ENCODE measurements at places on chromosomes 4 and X. TPM values are rescaled to one million over a fixed set of nuclear protein-coding genes. Genes with fewer than 3 reads are reported as not detected.
A peak's percentile ranks its signal among the peaks of the same experiment; 100 is the strongest.

GRCh38 chrX:57595381-57595811, 3.6 kb downstream of the ZXDB start:
- no peak for DNase-seq

Gene CCDC149
- 24.2 TPM for total RNA-seq

GRCh38 chrX:69019073-69019890, 146.0 kb downstream of the PJA1 start:
- no peak for DNase-seq

DNA sequence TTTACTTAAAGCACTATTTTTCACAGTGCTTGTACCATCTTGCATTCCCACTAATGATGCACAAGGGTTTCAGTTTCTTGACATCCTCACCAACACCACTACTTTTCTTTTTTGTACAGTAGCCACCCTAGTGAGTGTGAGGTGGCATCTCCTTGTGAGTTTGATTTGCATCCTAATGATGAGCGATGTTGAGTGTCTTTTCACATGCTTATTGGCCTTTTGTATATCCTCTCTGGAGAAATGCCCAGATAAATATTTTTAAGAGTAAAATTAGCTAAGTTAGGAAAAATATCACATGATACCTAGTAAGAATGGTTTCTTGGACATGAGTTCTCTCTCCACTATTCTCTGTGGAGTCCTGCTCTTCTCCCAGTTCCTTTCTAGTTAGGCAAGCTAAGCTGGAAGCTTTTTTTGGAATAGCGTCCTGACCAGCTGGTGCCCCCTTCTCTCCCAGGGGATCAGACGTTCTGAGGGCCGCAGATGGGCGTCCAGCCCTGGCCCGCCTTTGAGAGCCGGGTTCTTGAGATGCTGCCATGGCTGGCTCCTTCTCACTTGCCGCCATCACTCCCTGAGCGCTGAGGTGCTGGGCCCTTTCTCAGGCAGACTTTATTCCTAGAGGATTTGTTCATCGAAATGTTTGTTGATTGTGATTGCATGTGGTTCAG, 132.1 kb downstream of the ARHGAP10 start:
- DNase-seq, result no peak

GRCh38 chr4:139085141-139085540, 69.6 kb downstream of the NOCT start:
- DNase-seq, result no peak

Gene BMPR1B
- 9.7 TPM for total RNA-seq

Gene TBC1D8B
- total RNA-seq, result 14.6 TPM

Gene KIF4A
- 0.92 TPM for total RNA-seq

DNA sequence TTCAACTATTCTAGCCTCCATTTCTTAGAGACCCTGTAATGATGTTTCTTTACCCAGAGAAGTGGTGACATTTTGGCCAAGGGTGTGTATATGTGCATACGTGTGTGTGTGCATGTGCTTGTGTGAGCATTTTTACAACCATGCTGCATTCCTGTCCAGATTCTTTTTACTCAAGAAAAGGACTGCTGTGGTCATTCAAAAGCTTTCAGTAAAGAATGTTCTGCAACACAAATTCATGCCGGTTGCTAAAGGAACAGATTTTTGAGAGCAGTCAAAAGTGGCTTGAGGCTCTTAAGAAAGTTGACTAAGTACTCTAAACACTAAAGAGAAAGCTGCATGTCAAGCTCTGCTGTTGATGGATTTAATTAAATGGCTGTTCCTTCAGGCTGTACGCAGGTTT, 65.0 kb upstream of the FMR1 start:
- no peak for DNase-seq

DNA sequence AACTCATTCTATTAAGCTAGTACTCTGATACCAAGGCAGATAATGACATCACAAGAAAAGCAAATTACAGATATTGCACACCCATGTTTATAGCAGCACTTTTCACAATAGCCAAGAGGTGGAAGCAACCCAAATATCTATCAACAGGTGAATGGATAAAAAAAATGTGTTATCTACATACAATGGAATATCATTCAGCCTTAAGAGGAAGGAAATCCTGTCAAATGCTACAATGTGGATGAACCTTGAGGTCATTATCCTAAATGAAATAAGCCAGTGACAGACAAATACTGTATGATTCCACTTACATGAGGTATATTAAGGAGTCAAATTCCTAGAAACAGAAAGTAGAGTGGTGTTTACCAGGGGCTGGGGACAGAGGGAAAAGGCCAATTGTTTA, 14.3 kb downstream of the FABP2 start:
- no peak for DNase-seq

- no peak for DNase-seq
Measured at GRCh38 chr4:126405369-126405982, 1090.7 kb downstream of the FAT4 start.

DNA sequence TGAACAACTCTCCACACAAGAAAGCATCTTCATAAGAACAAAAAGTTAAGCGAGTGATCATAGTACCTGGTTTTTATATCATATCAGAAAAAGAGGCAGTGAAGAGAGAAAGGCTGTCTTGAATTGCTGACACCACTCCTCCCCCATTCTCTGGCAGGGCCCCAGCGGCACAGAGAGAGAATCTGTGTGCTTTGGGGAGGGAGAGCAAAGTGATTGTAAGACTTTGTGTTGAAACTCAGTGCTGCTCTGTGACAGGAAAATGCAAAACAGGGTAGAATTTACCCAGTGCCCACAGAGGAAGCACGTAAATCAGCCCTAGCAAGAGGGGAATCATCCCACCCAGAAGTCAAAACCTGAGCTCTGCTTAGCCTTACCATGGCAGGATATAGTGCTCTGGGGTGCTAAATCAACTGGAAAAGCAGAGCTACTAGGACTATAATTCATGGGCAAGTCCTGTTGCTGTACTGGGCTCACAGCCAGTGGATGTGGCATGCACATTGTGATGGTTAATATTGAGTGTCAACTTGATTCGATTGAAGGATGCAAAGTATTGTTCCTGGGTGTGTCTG, 174.6 kb downstream of the PRR32 start:
- DNase-seq, result no peak

Gene RPA4
- 0.98 TPM for total RNA-seq

DNA sequence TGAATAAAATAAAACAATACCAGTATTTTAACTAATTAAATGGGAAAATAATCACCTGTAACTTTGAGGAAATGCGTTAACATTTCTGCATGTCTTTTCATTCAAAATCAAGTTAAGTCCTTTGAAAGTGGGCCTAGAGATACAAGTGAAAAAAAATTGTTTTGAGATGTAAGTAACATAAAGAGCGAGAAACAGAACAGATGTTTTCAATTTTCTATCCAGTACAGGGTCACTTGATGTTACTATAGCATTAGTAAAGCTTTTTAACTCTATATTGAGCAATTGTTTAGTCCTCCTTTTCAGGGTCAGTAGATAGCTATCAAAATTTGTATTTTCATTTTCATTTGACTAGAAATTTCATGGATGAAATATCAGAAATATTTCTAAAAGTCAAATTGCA, 761.4 kb downstream of the CCSER1 start:
- DNase-seq, result no peak

DNA sequence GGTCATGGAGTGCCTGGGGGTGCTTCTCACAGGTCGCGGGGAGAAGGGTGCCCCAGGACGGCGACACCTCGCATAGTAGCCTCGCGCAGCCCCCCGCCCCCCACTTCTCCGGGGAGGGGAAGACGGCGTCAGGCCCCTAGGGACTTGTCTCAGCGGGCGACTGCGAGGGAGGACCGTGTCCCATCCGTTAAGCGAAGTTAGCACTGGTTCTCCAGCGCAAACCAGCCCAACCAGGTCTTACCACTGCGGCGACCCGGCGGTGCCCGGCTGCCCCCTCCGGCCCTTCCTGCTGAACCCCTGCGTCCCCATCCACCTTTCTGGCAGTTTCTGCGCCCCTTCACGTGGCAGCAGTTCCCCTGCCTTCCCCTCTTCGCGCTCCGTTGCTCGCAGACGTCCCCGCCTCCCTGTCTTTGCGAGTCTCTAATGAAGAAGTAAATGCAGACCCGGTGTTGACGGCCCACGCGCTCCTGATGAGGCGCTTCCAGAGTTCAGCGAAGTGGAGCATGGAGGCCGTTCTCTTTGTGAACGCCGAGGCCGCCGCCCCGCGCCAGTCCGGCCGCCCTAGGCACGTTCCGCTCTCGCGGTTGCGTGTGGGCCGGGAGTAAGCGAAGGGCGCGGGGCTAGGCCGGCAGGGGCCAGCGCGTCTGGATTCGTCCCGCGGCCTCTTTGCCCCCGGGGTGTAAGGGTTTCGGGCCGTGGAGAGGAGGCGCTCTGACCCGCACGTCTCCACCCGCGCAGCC, 3.0 kb downstream of the SLIT2 start:
- DNase-seq, result peak; percentile 10

GRCh38 chr4:133278591-133278990, 129.5 kb downstream of the PCDH10 start:
- no peak for DNase-seq

Gene CT55
- not detected for total RNA-seq

DNA sequence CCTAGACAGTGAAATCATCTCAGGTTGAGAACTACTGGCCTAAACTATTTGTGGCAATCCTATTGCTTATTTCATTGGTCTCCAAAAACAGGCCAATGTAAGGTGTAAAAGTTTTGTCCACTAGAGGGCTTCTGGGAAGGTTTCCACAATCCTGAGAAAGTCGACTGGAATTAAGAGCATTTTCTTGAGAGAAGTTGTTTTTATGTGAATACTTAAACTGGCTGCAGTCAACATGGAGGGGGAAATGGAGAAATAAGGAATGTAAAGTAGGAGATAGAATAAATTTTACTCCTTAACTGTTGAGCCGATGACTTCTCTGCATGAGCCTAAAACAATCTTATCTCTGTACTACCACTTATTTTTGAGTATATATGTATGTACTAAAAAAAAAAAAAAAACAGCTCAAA, 11.0 kb upstream of the EIF4E start:
- no peak for DNase-seq

- peak; percentile 41 for DNase-seq
Measured at GRCh38 chrX:42096265-42096920, 173.0 kb upstream of the CASK start.

DNA sequence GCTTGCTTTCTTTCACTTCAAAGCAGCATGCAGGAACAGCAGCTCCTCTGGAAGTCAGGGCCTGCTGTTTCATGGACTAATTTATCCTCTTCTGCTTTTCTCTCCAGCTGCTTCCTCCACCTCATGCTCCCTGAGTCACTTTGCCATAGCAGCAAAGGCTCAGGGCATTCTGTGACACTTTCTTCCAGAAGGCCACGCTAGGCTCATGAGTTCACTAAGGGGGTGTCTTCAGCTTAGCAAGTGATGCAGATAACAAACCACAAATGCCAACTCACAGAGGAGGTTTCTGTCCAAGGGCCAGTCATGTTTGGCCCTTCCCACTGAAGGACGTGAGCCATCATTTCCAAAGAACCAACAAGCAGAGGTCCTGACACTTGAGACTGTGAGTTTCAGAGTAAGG, 200.2 kb downstream of the ADGRA3 start:
- DNase-seq, result no peak

DNA sequence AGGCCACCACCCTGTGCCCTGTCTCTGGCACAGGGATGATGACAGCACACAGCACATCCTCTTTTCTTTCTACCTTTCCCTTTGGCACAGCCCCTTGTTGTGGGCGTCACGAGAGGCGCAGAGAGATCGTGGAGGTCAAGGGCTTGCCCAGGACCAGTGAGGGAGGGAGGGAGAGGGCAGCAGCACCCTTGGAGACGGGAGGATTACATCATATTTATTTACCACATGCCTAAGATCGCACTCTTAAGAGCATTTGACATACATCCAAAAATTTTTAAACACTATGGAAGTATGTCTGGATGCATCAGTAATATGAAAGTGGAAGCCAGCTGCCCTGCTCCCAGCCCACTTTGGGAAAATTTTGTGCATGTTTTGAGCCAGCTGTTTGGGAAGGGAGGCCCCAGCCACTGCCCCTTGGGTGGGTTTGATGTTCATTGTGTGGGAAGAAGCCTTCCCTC, 12.7 kb downstream of the WFS1 start:
- no peak for DNase-seq

DNA sequence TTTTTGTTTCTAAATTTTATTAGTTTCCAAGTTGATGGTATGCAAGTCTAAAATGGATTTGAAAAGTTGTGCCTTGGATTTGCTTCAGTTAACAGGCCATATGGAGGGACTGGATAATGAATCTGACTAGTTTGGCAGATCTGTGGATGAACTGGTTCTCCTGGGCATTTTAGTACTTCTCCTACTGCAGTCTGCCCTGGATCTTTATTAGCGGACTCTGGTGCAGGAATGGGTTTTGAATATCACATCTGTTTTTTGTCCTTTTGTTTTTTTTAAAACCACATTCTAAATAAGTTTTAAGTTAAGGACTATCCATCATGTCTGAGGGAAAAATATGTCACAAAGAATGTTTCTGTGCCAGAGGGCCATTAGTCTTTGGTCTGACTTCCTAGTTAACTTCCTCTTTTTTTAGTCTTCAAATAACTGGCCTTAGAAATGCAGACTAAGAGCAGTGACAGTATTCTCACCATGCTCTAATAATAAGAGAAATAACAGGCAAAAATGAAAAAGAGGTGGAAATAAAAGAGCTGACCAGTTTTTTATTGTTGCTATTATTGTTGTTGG, 13.9 kb upstream of the DCK start:
- DNase-seq, result no peak

Gene ZNF595
- 17.6 TPM for total RNA-seq

DNA sequence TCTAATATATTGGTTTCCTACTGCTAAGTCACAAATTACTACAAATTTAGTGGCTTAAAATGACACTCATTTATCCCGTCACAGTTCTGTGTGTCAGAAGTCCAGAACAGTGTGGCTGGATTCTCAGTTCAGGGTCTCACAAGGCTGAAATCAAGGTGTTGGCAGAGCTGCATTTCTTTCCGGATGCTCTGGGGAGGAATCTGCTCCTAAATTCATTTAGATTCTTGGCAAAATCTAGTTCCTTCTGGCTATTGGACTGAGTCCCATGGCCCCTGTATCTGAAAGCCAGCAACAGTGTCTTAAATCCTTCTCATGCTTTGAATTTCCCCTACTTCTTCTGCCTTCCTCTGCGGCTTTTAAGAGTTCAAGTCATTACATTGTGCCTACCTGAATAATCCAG, 103.1 kb upstream of the BMP3 start:
- no peak for DNase-seq

Gene GAGE12H
- total RNA-seq, result not detected

Measured in mucosa of gallbladder (tissue), 1 donor.